ENCODE measurements at places on chromosomes 3 and 15.
A peak's percentile ranks its signal among the peaks of the same experiment; 100 is the strongest.

GRCh38 chr3:49020330-49021212, 1.4 kb upstream of the NDUFAF3 start:
- DNase-seq: no peak

DNA sequence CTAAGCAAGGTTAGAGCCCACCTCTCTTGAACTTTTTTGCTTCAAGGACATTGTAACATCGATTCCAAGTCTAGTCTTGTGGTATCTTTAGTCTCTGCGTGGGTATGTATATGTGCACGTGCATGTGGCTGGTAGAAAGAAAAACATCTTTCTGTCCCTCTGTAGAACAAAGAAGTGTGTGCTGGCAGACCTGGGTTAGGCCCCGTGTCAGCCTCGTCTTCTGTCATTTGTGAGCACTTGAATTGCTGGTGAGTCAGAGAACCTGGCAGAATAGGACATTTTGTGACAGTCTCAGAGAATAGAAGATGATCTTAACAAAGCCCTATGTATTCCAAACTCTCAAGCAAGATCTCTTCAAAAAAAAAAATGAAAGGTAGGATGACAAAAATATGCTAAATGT, 102.2 kb upstream of the ATP10A start:
- no peak for DNase-seq

- DNase-seq: no peak
Observed at GRCh38 chr3:136247436-136247835, 2.7 kb upstream of the PCCB start.

- peak; percentile 86 for DNase-seq
Observed at GRCh38 chr3:42502429-42503250, at the start of gene VIPR1. Gene VIPR1 (plus strand): TSS chr3:42502643. CDS start chr3:42502736, 93 bp downstream.

DNA sequence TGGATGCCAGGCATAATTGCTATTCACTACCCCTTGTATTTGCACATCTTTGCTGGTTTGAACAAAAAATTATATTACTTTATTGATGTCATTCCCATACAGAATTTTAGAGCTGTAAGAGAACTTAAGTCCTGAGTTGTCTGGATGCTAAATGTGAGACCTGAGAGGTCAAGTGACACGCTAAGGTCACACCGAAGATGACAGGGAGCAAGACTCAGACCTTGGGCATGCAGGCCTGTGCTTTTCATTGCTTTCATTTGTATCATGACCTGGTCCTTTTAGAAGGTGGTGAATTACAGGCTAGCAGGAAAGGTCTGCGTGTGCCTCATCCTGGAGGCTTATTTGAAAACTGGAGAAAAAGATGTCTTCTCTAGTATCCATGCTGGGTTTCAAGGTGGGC, 312.0 kb upstream of the RASGRP1 start:
- DNase-seq: no peak

DNA sequence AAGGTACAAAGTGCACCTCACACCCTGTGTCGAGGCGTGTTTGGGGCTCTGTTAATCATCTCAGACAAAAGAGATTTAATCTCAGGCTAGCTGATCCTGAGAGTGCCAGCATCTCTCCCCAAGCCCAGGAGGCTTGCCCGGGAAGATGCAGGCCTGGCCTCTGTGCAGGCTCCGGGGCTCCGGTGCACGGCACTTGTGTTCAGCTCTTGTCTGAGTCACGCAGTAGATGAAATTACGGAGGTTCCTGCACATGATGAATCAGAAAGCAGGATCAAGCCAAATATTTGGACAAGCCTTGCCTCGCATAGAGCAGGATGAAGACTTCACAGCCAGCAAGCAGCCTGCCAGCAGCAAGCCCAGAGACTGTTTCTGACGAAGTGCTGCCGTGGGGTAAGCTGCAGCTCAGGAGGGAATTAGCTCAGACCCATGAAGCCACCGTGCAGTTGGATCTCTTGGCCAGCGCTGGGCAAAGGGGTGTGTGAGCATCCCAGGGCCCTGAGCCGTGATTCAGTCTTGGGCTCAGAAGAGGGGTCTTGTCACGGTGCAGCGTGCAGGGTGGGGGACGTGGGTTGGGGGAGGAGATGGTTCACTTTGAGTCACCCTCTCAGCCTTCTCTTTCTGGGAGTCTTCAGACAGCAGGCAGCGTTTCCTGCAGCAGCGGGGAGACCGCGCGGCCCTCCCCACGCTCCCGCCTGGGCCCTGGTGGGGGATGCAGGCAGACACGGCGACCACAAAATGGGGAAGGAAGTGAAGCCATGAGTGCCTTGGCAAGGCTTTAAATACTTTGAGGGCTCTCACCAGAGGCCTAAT, 89.2 kb upstream of the MEF2A start:
- DNase-seq: no peak

DNA sequence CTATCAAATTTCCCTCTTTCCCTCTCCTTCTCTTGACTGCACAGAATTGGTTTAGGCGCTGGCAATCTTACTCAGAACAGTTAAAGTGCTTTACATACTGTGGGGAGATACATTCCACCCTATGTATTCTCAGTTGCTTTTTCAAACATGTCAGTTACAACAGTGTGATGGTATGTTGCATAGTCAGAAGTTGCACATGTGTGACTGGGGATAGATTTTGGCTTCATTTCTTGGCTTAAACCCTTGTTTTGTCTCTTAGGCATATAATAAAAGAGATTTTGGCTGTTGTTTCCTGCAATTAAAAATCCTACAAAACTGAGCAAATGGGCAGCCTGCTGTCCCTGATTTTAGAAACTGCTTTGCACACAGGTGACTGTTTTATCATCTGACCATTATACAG, 86.7 kb downstream of the PIK3R4 start:
- no peak for DNase-seq

- no peak for DNase-seq
Observed at GRCh38 chr3:109631897-109632296, 294.6 kb upstream of the DPPA4 start.

DNA sequence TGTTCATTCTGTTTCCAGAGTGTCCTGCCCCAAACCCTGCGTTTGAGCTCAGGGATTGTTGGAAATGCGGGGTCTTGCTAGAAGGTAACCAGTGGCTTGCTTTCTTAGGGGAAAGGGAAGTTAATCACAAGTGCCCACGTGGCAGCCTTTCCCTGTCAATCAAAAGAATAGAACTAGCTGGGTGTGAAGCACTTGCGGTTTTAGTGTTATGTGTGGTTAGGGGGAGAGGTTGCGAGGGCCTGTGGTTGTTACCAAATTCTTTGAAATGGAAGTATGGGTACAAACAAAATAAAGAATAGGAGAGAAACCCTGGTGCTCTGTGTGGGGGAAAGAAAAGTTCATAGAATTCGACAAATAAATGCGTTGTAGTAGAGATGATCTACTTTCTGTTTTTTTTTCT, 67.6 kb downstream of the FNDC3B start:
- DNase-seq: peak; percentile 47

DNA sequence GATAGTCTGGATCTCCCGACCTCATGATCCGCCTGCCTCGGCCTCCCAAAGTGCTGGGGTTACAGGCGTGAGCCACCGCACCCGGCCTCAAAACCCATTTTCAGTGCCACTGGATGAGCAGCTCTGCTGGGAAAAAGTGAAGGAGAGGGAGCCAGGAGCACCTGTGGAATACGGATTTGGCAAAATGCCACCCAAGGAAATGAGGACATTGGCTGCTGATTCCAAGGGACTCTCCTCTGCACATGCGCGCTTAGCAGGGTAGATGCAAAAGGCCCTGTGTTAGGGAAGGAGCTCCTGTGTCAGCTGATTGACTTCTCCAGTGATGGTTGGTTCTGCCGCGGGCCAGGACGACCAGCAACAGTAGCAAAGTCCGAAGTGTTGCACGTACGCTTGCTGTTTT, 43.4 kb upstream of the IGF1R start:
- no peak for DNase-seq

- no peak for DNase-seq
Observed at GRCh38 chr3:122074621-122075265, 19.6 kb downstream of the CD86 start.

DNA sequence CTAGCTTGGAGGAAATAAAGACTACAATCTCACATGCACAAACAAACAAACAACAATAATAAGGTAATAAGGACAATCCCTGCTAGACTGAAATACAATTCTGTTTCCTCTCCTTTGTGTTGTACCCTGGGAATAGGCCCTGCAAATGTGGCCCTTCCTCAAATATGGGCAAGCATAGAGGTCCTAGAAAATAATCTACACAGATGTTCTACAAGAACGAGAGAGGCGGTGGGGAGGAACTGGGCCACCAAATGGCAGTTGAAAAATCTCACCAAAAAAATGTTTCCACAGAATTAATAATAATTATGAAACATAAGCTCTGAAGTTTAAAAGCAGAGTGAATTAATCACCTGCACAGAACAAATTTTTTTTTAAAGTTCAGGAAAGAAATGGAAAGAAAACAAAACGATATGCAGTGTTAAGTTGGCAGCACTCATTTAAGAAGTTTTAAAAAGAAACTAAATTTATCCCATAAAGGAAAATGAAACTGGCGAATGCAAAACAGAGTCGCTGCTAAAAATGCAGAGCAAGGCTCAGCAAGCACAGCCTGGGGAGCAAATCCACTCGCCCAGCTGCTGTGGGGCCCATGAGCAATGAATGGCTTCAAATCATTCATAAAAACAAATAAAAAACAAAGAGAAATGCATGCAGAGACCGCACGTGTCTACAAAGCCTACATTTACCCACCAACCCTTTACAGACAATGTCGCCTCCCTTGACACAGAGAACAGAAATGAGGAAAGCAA, 475.4 kb downstream of the OCA2 start:
- DNase-seq: no peak

- DNase-seq: no peak
Observed at GRCh38 chr15:77035999-77036471, 34.9 kb downstream of the TSPAN3 start.

GRCh38 chr3:145483992-145484391, 677.0 kb downstream of the PLOD2 start:
- DNase-seq: no peak

GRCh38 chr3:57709559-57709958, 16.7 kb upstream of the DENND6A start:
- DNase-seq: no peak

DNA sequence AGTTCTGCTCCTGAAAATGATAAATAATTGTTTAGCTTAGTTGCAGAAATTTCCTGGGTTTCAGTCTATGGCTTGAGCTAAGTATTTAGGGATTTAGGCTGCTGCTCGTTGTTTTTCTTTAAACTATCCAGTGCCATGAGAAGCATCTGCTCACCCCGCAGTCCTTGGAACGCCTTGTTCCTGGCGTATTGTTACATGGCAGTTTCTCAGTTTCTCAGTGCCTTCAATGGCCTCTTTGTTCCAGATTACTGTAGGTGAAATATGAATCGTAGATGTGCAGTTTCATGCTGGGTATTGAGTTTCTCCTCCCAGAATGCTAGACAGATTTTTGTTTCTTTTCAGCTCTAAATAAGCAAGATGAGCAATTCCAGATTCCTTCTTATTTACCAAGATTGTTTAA, 269.5 kb upstream of the GBE1 start:
- no peak for DNase-seq

GRCh38 chr3:51937014-51937413, 4.7 kb downstream of the RRP9 start:
- no peak for DNase-seq

- no peak for DNase-seq
Observed at GRCh38 chr15:91469632-91470567, 369.8 kb downstream of the SV2B start.

GRCh38 chr3:194014756-194015155, 121.2 kb upstream of the HES1 start:
- DNase-seq: no peak

- no peak for DNase-seq
Observed at GRCh38 chr3:138801792-138802191, 32.9 kb downstream of the PIK3CB start.

DNA sequence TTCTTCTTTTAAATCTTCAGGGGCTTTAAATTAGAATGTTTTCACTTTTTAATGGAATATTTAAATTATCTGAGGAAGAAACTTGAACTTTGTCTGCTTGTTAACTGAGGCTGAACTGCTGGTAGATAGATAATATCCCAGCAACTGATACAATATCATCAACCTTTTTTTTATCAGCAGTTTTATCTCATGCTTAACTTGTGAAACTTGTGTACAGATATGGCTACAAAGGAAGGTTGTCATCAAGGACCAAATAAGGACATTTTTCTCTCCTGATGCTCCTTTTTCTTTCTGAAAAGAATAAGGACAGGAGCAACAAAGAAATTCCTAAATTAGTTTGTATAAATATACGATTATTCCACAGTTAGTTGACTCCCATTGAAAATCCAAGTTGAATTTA, 66.4 kb upstream of the KBTBD8 start:
- no peak for DNase-seq

GRCh38 chr15:84797801-84798200, 19.4 kb upstream of the ALPK3 start:
- DNase-seq: no peak

GRCh38 chr3:133130168-133130567, 92.0 kb downstream of the TMEM108 start:
- DNase-seq: no peak

- DNase-seq: no peak
Observed at GRCh38 chr3:148839805-148840204, 12.2 kb downstream of the CPB1 start.

GRCh38 chr3:87227835-87228144, 681 bp downstream of the CHMP2B start:
- DNase-seq: no peak

DNA sequence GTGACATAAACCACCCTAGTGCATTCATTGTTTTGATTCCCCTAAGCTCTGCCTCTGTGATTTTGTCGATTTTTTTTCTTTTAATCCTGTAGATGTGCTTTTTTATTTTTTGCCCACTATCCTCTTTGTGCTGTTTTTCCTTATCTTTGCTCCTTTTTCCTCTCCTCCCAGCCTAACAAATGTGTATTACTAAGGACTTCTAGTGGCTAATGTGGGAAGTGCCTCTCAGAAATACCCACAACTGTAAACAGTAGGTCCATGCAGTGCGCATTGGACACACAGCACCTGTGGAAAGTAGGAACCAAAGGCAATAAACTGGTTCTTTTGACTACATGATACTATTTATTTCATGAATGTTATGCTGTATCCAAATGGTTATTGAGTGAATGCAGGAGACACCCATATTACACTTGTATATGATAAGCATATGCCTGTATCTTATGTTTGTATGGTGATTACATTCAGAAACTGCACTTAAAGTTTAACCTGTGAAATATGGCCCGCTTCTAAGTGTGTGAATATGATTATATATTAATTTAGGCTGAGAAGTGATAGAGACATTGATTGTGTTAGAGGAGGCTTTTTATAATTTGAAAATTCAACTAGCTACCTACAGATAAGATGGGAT, 147.8 kb downstream of the PLCL2 start:
- DNase-seq: no peak

DNA sequence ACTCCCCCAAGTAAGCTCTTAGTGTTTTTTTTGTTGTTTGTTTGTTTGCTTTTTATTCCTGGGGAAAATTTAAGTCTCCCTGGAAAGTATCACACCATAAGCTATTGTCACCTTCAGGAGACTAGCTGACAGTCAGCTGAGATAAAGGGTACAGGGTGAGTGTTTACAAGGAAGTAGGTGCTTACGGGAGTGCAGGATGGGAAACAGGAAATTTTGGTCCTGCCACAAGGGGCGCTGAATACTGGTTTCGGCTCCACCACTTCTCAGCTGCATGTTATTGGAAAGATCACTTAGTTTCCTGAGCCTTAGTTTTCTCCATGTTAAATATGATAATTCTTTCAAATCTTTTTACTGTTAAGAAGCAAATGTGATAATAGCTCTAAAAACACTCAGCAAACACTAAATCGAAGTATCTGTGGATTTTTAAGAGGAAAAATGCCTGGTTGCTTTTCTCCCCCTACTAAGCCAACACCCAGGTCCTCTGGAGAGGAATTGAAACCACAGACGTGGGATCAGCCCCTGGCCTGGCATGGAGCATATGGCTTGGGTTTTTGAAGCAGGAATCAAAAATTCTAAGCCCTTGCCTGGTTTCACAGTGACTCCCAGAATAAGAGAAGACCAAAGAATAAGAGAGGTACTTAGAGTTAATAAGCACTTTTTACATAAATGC, 90.7 kb downstream of the SCN11A start:
- peak; percentile 20 for DNase-seq

GRCh38 chr3:183369627-183370026, 58.8 kb downstream of the MCF2L2 start:
- no peak for DNase-seq

Data from T-helper 1 cell (primary cell).